A172 (cell line): ENCODE measurements at places on chromosomes 11 and 22.

GRCh38 chr11:128604723-128605122 is 17.4 kb upstream of the ETS1 start:
- DNase-seq = no peak

- no peak for DNase-seq
Measured at GRCh38 chr11:269146-269890, 8.9 kb upstream of the NLRP6 start.

- no peak for DNase-seq
Measured at GRCh38 chr22:49081261-49081666, 746.4 kb downstream of the BRD1 start.

GRCh38 chr22:19986011-19986409 is 30.6 kb downstream of the ARVCF start:
- no peak for DNase-seq

DNA sequence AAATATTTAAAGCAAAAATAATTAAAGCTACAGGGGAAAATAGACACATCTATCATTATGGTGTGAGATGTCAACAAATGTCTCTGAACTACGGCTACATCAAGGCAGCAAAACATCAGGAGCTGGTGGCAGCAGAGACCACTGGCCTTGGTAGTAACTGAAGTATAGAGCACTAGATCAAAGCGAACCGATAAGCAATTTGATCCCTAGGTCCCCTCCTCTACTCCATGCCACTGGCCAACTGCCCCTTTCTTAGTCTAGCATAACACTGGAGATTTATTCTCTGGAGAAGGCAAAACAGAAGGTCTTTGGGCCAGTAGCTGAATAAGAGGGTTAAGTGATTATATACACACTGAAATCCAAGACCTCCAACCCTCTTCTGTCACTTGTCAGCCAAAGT is 13.6 kb upstream of the RAB3IL1 start:
- DNase-seq = no peak

- peak; percentile 83 for DNase-seq
Measured at GRCh38 chr11:134126217-134126822, 57.4 kb downstream of the JAM3 start.

DNA sequence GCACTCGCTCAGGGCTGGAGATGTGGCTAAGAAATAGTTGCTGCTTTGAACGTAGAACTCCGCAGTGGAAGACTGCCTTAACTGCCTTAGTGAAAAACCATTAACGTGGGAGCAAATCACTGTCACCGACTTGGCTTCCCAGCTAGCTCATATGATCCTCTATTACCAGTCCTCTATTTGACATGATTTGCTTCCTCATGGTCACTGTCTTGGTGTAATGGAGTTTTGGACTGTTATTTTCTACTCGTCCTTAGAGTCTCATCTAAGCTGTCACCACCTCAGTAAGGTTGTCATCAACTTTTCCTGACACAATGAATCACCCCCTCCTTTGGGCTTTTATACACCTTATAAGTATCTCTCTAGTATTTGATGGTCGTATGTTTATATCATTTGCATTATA is 167.1 kb upstream of the NARS2 start:
- DNase-seq = no peak

GRCh38 chr11:132245403-132246385 is 875.3 kb downstream of the NTM start:
- no peak for DNase-seq
